Spinal cord (tissue), 10 donors: ENCODE measurements at places on chromosomes 11 and 22.
A peak's percentile ranks its signal among the peaks of the same experiment; 100 is the strongest.

DNA sequence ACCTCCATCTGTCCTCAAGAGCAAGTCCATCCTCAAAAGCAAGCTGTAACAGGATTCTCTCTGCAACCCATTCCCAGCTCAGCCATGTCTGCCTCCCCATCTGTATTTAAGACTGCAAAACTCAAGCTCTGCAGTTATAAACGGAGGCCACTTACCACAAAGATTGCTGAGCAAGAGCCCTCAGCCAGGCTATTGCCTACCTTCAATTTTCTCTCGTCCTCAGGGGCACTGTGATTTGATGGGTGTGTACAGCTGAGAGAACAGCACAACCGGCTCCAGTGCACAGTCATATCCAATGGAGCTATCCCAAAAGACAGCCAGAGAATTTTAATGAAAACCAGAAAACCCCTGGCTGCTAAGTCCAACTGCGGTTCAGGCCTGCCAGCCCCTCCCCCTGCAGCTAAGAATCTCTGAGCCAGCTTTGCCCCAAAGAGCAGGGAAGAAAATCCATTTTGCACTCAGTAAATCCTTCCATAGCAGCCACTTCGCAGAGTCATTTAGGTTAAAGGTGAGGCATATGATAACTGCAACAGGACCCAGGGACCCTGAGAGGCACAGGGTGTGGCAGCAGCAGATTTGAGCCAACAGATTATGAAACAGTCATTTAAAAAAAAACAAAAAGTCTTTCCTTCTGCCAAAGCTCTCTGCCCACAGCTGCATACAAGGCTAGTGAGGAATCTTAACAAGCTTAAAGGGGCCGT, 37.6 kb downstream of the RAB30 start:
- peak; percentile 42 for DNase-seq

DNA sequence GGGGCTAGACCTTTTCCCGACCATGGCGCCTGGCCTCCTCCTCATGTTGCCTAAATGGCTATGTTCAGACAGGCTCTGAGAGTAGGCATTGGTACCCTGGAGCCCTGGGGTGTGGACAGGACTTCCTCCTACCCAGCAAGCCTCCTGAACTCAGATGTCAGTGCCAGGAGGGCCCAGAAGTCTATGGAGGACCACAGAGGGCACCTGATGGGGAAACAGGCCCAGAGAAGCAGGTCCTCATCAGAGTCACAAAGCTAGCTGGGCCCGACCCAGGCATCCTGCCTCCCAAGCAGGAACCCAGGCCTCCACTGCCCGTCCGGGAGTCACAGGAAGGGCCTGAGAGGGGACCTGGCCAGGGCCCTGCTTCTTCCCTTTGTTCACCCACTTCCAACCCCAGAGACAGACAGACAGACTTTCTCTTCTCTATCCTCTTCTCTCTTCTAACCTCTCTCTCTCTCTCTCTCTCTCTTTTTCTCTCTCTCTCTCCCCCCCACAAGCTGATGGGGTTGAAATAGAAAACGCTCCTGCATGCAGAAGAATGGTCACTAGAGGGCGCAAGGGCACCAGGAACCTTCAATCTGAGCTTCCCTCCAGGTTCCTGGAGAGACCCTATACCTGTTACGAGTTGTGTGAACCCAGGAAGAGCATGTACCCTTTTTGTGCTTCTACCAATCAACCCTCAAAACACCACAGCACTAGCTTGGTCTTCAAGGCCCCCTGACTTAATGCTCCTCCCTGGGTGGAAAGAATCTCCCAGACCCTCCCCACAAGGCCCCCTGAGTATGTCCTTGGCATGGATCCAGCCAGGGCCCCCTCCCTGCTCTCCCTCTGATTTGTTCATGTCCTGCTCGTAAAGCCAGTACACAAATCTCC, 27.1 kb downstream of the ARAP1 start:
- DNase-seq: peak; percentile 97

DNA sequence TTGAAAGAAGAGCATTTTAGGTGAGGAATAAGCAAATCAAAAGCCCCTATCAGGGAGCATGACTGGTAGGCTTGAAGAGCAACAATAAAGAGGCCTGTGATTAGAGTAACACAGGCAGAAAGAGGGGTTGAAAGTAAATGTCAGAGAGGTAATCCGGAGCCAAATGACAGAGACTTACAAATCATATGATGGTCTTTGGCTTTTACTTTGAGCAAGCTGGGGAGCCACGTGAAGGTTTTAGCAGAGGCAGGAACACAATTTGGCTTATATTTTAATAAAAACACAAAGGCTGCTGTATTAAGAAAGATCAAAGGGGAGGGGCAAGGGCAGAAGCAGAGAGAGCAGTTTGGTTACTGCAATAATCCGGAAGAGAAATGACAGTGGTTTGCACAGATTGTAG, 12.8 kb upstream of the NARS2 start:
- no peak for DNase-seq

- no peak for DNase-seq
These were observed 925.7 kb upstream of the CCDC90B start for GRCh38 chr11:84211896-84212295.

- DNase-seq: peak; percentile 30
These were observed 6.0 kb upstream of the OR5B21 start for GRCh38 chr11:58513747-58514367.

DNA sequence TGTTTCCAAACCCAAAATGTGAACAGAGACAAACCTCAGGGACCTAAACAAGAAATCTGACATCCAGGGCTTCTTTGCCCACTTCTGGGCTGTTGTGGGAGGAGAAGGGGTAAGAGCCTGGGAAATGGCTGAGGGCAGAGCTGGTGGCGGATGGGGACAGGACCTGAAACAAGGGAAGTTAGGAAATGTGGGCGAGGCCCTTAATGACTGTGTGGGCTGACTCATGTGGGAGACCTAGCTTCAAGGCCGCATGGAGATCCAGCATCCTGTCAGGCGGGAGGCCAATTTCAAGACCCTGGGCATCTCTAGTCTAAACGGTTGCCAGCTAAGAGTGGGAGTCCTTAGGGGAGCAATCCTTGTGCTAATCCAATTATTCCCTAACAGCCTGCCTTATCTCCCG, 2.1 kb upstream of the OAF start:
- DNase-seq: peak; percentile 18

DNA sequence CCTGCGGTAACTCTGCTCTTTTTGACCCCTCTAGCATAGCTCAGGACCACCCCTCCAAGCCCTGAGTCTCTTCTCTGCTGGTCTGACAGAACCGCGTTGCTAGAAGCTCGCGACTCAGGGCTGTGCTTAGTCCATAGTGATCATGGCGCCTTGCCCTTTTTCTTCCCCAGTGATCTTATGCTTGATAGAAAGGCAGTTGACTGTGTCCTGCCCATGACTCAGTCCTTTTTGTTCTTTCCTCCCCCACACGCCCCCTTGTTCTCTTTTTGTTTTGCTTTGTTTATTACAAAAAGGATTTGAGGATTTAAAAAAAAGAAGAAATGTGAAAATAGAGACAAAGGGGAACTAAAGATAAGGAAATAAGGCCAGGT, 17.5 kb downstream of the IL17RA start:
- DNase-seq: no peak

DNA sequence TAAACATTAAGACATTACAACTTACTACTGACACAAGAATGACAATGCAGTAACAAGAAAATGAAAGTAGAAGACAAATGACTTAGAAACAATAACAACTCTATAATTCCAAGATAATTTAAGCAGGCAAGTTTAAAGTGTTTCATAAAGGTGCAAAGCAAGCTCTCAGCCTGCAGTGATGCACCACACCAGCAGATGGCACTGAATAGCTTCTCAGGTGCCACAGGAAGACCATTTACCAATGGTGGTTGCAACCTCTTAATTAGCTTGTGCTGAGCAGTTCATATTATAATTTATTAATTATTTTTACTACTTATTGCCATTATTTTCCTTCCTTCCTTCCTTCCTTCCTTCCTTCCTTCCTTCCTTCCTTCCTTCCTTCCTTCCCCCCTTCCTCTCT, 60.6 kb downstream of the NXPE2 start:
- no peak for DNase-seq

DNA sequence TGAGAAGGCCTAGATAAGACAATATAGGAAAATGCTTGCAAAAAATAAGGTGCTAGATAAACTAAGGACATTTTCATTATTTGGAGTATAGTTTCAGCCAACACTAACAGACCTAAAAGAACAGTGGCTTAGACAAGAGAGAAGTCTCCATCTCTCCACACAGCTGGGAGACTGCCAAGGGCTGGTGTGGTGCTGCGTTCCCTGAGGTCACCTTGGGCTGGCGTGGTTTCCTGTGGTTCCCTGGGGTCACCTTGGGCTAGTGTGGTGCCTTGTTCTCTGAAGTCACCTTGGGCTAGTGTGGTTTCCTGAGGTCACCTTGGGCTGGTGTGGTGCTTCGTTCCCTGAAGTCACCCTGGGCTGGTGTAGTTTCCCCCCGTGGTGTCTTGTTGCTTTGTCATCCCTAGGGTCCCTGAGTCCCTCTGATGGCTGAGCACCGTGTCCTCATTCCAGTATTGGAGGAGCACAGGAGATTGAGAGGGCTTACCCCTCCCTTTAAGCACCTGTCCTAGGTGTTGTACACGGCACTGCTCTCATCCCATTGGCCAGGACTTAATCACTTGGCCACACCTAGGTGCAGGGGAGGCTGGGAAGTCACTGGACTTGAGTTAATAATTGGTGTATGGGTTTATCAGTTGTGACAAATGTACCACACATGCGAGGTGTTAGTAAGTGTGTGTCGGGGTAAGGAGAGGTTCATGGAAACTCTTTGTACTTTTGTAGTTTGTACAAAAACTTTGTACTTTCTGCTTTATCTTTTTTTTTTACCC, 14.9 kb downstream of the SAMM50 start:
- no peak for DNase-seq

GRCh38 chr11:109547356-109548027, 125.5 kb downstream of the C11orf87 start:
- no peak for DNase-seq

DNA sequence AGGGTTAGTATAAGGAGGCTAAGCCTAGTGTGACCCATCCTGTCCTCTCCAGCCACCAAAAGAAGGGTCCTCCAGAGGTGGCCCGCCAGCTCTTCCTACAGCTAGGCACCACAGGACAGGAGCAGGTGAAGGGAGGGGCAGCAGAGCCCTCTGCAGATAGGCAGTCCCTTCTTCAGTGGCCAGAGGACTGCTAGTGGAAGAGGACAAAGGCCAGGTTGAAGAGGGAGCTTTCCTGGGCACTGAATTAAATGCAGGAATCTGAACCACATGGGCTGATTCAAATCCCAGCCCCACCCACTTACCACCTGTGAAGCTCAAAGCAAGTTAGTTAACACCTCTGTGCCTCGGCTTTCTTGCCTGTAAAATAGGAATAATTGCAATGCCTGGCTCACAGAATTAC, 409.5 kb downstream of the NXPE2 start:
- DNase-seq: no peak

- DNase-seq: no peak
These were observed 798 bp downstream of the AMPD3 start for GRCh38 chr11:10455637-10456487.

DNA sequence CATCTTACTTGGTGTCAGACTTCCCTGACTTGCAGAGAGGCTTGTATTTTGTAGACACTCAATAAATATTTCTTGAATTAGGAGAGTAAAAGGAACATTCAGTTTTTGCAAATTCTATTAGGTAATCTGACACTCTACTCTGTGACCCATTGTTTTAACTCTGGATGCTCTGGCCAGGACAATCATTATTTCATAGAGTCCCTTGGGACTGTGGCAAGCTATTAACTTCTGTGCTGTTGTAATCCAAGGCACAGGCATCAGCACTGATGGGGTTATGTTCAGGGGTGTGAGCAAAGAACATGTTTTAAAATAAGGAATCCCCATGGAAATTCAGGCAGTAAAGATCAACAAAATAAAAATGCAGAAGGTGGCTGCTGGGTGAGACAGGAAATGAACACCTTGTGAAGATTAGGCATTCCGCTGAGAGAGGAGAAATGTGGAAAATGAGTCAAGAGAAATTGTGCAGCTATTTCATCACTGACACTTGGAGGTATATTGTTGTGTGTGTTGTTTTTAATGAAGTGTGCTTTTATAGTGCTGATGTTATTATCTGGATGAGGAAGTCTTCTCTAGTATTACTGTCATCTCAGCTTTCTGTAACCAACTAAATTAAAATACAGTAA, 175.2 kb downstream of the WNT11 start:
- DNase-seq: no peak

DNA sequence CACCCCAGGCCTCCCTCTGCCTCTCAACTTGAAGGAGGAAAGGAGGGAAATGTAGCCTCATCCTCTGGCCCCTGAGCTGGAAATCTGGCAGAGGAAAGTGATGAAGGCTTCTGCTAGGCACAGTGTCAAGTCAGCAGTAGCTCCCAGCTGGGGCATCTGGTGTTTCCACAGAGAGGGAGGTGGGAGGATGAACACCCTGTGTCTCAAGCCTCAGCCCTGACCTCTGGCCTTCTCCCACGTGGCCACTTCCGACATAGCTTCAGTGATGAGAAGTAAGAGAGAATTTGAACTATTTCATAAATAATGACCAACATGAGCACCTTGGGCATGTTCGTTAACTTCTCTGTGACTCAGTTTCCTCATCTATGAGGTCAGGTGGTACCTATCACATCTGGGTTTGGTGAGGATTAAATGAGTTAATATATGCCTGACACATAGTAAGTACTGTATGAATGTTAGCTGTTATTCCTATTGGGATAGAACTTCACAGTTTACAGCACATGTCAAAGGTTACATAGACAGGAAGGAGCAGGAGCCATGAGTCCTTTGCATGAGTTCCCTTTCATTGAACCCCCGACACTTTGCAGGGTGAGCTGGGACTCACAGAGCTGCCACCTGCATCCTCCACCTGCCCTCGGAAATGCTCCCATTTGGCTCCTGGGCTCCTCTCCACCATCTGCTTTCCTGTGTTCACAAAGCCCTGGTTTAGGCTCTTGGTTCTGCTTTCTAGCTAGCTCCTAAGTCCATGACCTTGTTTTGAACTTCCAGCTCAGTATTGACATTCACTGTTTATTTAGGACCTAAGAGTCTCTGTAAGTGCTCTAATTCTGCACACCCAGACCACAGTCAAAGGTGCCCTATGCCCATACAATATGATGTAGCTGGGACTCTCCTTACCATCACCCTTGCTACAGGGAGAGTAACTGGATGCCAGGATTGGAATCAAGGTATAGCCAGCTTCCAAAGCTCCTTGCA, 61.7 kb downstream of the CSNK2A3 start:
- DNase-seq: no peak

GRCh38 chr11:113507341-113507740, 32.1 kb upstream of the DRD2 start:
- DNase-seq: no peak

DNA sequence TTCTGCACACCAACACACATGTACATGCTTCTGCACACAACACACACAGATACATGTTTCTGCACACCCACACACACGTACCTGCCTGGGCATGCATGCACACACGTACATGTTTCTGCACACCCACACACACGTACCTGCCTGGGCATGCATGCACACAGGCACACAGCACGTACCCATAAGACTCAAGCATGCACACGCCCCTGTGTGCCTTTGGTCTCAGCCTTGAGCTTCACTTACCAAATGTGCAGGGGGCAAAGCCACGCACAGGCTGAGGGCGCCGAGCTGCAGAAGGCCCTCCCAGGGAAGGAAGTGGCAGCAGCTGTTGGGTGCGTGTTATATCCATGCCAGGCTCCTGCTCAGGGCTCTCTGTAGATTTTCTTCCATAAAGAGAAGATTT, 34.7 kb upstream of the SMIM38 start:
- DNase-seq: no peak

GRCh38 chr11:46335890-46336562, 11.2 kb upstream of the DGKZ start:
- DNase-seq: peak; percentile 72

- DNase-seq: no peak
These were observed 57.1 kb downstream of the TRAF6 start for GRCh38 chr11:36452961-36453360.
